ENCODE measurements at places on chromosomes 13 and 19.

DNA sequence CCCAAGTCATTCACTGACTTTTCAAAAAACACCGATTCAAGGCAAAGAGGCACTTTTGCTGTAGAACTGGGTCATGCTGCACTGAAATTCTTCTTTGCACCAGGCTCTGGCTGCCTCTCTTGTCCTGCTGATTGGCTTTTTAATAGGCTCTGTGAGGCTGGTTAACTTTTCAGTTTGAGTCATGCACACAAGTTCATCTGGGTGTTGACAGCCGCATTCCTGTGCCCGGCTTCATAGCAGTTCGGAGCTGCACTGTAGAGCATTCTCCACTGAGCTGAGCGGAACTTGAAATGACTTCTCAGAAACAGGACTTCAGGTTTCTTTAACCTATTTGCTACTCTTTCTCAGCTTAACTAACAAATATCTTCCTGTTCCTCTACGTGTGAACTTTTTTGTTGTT, 978.3 kb downstream of the UQCRFS1 start:
- DNase-seq: no peak

GRCh38 chr13:80666782-80667552, 326.0 kb upstream of the SPRY2 start:
- DNase-seq: no peak

DNA sequence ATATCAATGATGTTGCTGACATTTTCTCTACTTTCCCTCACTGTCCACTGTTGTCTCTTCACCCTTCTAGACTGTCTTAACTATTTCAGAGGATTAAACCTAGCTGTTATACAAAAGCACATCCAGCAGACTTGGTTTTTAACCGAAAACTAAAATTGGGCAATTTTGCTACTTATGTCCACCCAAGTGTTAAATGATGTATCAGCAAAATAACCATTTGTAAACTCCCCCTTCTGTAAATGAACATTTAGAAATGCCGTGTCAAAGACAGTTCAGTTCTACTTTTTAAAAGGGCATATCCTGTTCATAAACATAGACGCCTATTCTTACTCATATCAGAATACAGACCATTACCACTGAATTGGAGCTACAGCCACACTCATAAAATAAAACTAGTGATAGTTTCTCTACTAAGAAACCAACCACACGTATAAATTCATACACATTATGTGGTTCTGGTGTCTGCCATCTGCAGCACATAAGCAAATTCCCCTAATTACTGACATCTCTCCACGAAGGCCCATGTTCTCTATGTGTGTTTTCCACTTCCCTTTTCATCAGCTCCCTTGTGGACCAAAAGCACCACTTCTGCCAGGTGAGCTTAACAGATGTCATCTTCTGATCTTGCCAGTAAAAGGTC, 1091.8 kb downstream of the PCDH9 start:
- no peak for DNase-seq

DNA sequence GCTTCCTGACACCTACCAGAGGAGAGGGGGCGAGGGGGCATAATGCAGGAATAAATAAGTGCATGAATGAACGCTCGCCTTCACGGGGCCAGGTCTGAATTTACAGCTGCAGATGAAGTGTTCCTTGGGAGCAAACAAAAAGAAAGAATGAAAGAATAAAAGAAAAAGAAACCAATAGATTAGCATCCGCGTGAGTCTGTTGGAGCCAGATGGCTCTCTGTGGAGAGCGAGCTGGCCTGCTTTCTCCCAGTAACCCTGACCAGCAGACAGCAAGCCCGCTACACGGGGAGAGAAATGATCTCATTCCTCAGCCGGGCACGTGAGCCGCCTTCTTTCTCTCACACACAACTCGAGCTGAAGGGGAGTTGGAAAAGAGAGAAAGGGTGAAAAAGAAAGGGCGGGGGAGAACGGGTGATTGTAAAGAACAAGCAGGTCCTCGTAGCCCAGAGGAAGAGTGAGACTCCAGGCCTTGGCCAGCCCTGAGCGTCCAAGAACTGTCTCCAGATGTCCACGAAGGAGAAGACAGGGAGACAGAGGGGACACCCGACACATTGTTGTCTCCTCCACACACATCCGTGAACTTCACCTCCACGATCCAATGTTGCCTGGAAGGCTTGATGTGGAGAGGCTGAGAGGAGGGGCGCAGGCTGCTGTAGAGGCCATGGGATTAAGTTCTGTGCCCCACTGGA, 81.4 kb downstream of the RNASEH2B start:
- DNase-seq: no peak

GRCh38 chr13:111211789-111212516, 96.8 kb downstream of the ARHGEF7 start:
- DNase-seq: no peak

GRCh38 chr13:111644750-111645149, 324.3 kb downstream of the TEX29 start:
- no peak for DNase-seq

DNA sequence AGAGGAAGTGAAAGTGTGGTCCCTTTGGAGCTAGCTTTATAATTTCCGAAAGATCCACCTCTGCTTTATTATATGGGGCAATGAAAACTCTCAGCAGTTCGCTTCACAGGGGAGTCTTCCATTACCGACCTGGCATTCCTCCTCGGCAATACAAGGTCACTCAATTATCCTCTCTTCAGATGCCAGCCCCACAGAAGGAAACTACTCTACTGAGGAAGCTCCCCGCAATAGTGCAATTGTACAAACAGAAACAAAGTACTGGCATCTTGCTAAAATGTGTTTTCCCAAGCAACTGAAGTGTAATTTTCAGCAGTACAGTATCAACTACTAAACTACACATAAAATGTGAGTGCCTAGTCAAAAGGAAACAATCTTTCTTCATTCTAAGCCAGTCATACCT, 702.0 kb downstream of the PCDH9 start:
- no peak for DNase-seq

GRCh38 chr13:80871481-80871880, 530.6 kb upstream of the SPRY2 start:
- no peak for DNase-seq

GRCh38 chr19:45364696-45365095, 5.7 kb downstream of the ERCC2 start:
- DNase-seq: no peak

All from activated naive CD8-positive, alpha-beta T cell treated with anti-CD3 and anti-CD28 coated beads, Interleukin-2, amount 10 ng/mL, durations not matched to agents 7 days and 5 days (primary cell).